AML-193 (cell line): ENCODE measurements at places on chromosomes 3 and 15.

GRCh38 chr15:73648014-73648295 lies 14.8 kb upstream of the NPTN start:
- DNase-seq, result no peak

- DNase-seq, result no peak
Measured at GRCh38 chr3:71862371-71863140, 77.6 kb upstream of the PROK2 start.

GRCh38 chr15:68574046-68574445 lies 4.7 kb upstream of the CORO2B start:
- no peak for DNase-seq

DNA sequence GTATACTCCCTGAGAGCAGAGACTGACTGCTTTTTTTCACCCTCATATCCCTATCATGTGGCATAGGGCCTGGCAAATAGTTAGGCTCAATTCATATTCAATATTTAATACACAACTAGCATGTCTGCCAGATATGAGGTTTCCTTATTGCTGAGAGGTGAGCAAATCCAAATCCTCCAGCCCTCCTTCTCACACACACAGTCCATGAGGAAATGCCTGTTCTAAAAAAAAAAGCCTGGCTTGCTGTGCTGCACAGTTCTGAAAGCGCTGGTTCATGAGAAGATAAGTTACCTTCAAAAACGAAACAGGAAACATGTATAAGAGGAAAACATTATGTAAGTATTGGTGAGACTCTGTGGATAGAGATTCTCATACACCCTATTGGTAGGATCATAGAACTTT lies 15.5 kb upstream of the ACAP2 start:
- peak; percentile 75 for DNase-seq

DNA sequence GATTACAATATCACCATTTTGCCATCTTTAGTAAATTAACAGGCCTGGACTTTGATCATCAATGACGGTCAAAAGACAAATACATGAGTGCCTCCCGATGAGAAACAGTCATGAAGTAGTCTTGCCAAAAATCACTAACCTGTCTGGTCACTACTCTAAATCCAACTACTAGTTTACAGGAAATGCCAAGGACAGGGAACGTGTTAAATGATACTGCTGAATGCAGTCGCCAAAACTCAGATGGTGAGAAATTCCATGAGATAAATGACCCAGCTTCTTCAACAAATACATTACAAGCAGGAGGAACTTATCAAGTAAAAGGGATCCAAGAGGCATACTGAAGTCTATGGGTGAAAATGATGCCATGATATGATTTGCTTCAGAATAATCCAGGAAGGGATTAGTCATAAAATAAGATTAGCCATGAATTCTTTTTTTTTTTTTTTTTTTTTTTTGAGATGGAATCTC lies 35.8 kb upstream of the ATP13A3 start:
- no peak for DNase-seq

DNA sequence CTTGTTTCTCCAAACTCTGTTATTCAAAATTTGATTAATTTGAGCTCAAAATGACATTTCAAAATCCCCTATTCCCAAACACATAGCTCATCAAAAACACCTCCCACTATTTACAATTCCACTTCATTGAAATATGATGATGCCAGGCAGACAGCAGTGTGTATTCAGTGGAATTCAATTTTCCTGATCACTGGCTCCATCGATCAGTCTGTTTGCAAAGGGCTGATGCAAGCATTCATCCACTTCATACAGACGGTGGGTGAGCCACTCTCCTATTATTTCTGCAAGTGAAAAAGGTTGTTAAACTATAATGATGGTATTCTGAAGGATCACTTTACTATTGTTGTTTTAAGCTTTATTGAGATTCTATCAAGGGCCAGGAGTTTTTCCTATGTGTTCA lies 90.7 kb downstream of the RTP4 start:
- DNase-seq, result no peak

DNA sequence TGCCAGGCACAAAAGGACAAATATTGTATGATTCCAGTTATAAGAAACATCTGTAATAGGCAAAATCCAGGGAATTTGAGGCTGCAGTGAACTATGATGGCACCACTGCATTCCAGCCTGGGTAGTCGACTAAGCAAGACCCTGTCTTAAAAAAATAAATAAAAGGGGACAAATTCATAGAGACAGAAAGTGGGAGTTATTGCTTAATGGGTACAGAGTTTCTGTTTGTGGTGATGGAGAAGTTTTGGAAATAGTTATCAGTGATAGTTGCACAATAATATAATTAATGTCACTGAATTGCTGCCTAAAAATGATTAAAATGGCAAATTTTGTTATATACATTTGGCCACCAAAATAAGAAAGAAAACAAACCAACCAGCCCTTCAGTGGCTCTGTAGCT lies 27.6 kb upstream of the CNBP start:
- DNase-seq, result no peak

- DNase-seq, result peak; percentile 58
Measured at GRCh38 chr3:142366434-142366833, 81.4 kb downstream of the XRN1 start.

- DNase-seq, result peak; percentile 41
Measured at GRCh38 chr3:154642145-154642544, 212.2 kb upstream of the GPR149 start.

- no peak for DNase-seq
Measured at GRCh38 chr3:69692761-69693160, 46.5 kb upstream of the MITF start.

DNA sequence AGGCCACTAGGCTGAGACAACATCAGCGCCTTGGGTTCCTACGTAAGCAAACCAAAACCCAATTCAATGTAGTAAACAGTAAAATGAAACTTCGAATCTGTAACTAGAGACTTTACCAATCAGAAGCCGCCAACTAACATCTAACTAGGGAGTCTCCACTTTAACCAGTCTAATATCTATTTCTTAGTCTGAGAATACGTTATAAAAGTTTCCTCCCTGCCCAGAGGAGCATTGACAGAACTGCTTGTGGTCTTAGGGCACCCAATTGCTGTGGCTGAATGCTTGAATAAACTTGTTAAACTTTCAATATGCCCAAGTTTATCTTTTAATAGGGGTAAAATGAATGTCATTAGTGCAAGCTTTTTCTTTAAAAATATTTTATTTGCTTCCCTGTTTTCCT lies 4.3 kb downstream of the CP start:
- DNase-seq, result no peak

- no peak for DNase-seq
Measured at GRCh38 chr15:55999658-56000057, 6.2 kb upstream of the NEDD4 start.

GRCh38 chr3:71303627-71304200 lies 279.8 kb downstream of the FOXP1 start:
- no peak for DNase-seq

DNA sequence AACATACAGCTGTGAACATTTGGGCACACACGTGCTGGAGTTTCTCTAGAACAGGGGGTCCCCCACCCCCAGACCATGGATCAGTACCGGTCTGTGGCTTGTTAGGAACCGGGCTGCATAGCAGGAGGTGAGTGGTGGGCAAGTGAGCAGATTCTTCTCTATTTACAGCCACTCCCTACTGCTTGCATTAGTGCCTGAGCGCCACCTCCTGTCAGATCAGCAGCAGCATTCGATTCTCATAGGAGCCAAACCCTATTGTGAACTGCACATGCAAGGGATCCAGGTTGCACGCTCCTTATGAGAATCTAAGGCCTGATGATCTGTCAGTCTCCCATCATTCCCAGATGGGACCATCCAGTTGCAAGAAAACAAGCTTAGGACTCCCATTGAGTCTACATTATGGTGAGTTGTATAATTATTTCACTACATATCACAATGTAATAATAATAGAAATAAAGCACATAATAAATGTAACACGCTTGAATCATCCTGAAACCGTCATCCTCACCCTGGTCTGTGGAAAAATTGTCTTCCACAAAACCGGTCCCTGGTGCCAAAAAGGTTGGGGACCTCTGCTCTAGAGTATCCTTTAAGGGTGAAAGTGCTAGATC lies 25.8 kb downstream of the CHRM5 start:
- DNase-seq, result peak; percentile 29

DNA sequence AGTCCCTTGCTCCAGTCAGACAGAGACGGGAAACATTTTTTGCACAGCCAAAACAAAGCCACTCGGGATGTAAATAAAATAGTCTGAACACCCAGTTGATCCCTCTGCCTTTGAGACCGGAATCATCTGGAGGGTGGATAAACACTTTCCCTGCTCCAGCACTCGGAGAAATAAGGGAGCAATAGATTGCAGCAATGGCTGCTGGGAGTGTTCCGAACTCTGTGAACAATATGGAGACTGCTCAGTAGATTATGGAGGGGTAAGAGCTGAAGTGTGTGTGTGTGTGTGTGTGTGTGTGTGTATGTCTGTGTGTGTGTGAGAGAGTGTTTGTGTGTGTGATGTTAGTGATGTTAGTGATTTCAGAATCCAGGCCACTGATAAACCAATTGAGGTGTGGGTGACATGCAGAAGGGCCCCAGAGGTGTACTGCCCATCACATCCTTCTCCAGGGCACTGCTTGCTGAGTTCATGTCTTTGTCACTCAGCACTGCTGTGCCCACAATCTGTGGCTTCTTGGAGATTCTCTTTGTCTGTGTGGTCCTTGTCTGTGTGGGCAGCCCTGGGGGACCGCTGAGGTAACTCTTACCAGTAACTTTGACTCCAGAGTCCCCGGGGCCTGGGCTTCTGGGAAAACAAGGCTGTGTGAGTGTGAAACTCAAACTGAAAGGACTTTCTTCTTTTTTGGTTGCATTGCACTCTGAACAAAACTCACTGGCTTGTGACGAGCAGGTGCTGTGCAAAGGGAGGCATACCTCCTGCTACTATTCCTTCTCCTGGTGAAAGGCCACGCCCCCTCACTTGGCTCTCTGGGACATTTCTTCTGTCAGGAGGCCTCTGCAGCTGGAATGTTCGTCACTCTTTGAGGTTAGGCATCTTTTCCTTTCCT lies 23.0 kb downstream of the CRYGS start:
- DNase-seq, result no peak

GRCh38 chr3:4583416-4583815 lies 90.3 kb downstream of the ITPR1 start:
- DNase-seq, result no peak

- no peak for DNase-seq
Measured at GRCh38 chr15:86266896-86267484, 187.3 kb downstream of the AGBL1 start.

GRCh38 chr3:127598841-127599570 lies 795 bp downstream of the MCM2 start:
- no peak for DNase-seq

GRCh38 chr3:126997455-126998038 lies 14.6 kb downstream of the PLXNA1 start:
- DNase-seq, result no peak

DNA sequence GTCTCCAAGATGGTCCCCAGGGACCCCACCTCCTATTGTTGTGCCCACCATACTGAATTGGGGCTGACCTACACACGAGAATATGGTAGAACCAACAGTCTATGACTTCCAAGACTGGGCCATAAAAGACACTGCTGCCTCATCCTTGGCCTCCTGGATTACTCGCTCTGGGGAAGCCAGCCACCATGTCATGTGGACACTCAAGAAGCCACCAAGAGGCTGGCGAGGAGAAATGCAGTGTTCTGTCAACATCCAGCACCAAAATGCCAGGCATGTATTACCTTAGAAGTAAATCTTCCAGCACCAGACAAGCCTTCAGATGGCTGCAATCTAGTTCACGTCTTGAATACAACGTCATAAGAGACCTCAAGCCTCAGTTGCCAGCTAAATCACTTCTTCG lies 17.1 kb upstream of the TPM1 start:
- DNase-seq, result no peak

DNA sequence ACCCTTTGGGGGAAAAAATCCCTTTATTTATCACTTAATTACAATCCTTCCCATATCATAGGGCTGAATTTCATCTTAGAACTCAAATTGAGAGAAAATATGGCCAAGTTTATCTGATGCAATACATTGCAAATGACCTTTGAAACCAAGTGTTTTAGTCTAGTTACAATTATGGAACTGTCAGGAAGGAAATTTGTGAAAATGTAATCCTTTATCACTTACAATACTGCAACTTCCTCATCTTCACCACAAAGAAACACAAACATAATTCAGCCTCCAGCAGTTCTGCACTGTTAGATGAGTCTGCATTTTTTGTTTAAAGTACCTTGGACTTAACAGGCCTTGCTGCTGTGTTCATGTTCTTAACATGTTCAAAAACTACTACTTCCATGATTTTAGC lies 4.6 kb downstream of the CCPG1 start:
- peak; percentile 97 for DNase-seq

DNA sequence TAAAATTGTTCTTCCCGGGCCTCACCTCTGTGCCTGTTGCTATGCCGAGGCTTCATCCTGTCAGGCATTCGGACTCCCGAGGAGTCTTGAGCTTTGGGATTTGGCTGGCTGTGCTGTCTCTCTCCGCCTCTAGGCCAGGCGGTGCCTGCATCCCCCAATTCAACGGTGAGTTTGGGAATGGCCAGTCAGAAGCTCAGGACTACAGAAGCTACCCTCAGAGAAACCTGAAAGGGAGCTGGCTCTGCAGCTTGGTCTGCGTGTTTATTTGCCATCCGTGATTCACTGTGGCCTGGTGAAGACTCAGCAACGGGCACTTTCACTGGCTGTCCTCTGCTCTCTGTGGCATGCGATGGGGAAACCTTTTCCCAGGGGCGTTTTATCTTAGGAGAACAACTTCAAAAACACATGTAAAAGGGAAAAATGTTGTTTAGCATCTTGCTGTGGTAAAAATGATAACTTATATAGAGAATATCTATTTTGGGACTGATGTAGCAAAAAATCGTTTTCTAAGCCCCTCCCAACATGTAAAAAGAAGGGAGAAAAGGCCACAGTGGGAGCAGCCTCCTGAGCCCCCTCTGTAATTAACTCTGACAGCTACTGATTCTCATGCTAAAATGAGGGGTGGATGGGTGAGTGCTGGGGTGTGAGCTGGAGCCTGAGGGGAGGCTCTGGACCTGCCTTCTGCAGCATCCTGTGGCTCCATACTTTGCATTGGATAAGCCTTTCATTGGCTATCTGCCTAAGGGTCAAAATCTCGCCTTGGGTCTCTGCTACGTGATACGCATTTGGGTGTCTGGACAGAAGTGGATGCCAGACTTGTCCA lies 103.4 kb upstream of the KLHL25 start:
- DNase-seq, result no peak

DNA sequence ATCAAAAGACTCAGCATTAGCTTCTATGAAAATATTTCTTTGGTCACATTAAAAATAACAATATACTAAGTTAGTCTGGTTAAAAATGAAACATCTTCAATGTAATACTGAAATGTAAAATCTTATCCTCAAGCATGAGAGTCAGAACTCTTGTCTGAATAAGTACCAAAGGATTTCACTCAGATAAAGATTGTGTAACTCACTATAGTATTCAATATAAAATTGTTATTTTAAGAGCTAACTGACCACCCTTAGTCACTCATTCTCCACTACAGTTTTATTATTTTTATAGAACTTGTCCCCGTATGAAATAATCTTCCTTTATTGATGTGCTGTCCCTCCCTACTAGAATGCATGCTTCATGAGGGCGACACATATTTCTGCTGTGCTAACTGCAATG lies 426.3 kb downstream of the MECOM start:
- no peak for DNase-seq

- no peak for DNase-seq
Measured at GRCh38 chr3:103918336-103918735, 1448.4 kb upstream of the ALCAM start.
